NCI-H1417 (cell line): ENCODE measurements at places on chromosomes 7 and 10.

- DNase-seq, result peak; percentile 15
Measured at GRCh38 chr7:75033064-75033463, 40.5 kb downstream of the RCC1L start.

GRCh38 chr10:128109707-128110106 is 16.5 kb downstream of the MKI67 start:
- DNase-seq, result no peak

DNA sequence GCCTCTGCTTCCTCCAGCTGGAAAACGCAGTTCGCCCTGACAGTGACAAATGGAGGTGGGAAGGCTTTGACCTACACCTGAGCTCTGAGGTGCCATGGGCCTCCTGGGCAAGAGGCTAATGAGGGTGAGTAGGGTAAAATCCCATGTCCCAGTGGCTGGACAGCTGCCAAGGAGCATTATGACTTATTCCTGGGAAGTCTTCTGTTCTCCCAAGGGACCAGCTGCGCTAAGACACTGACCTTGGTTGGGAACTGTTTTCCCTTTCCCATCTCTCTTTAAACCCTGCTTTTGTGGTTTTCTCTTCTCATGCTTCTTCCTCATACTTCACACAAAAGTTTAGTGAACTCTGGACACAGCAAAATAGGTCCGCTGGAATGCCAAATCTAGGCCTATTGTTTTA is 72.6 kb downstream of the COPG2 start:
- DNase-seq, result no peak

DNA sequence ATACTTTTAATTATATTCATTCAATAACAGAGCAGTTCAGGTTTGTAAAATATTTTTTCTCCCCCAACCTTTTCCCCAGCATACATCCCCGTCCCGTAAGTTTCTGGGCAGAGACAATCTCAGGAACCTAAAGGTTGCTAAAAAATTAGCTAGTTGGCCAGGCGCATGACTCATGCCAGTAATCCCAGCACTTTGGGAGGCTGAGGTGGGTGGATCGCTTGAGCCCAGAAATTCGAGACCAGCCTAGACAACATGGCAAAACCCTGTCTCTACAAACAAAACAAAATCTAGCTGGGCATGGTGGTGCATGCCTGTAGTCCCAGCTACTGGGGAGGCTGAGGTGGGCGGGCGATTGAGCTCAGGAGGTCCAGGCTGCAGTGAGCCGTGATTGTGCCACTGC is 40.2 kb downstream of the TCF7L2 start:
- DNase-seq, result no peak

DNA sequence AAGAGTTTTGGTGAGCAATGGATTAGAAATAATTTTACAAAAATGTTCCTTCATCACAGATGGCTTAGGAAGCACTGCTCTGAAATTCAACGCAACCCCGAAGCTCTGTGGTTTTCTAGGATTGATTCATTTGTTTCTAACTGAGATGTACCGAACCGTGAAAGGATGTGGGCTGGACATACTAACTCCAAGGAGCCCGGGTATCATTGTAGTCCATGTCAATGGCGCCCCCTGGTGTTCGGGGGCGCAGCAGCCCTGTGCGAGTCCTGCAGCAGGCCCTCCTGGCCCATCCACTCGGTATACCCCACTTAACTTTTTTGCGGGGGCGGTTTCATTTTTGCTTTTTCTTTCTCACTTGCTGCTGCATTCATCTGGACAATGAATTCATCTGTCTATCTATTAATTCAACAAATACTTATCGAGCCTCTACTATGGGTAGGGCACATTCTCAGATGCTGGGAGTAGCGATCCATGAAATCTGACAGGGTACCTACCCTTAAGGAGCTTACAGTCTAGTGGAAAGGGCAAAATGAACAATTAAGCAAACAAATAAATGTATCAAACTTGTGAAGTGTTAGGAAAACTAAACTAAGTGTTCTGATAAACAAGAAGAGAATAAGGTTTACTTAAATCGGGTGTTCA is 25.2 kb upstream of the ITPRID1 start:
- DNase-seq, result peak; percentile 82

- DNase-seq, result no peak
Measured at GRCh38 chr10:129602938-129603535, 136.0 kb downstream of the MGMT start.

GRCh38 chr10:114303556-114303955 is 64.5 kb downstream of the VWA2 start:
- DNase-seq, result no peak

DNA sequence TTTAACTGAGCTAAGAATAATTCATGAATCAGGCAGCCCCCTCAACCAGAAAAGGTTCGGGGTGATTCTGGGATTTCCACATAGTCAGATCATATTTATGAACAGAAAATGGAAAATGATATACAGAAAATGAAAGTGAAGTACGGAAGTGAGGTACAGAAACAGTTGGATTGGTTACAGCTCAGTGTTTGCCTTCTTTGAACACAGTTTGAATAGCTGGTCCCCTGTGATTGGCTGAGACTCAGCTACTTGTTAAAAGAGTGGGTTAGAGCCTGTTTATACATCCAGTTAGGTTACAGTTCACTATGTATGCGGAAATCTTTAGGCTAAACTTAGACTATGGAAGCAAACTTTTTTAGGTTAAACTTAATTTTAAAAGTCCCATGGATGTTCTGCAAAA is 511.7 kb downstream of the PLXDC2 start:
- no peak for DNase-seq

DNA sequence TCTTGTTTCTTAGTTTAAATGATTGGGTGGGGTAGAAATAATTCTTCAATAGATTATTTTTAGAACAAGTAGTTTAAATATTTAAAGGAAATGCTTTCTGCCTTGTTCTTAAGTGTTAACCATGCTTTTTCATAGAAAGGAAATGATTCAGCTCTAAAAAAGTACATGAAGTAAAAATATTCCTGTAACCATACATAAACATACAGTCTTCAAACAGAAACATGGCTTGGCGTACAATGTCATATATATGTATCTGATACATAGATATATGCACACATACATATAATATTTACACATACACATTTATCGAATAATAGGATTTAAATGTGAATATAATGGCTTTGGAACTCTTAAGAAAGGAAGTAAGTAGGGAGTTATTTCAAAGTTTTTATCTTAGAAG is 84.4 kb downstream of the RUNDC3B start:
- no peak for DNase-seq

DNA sequence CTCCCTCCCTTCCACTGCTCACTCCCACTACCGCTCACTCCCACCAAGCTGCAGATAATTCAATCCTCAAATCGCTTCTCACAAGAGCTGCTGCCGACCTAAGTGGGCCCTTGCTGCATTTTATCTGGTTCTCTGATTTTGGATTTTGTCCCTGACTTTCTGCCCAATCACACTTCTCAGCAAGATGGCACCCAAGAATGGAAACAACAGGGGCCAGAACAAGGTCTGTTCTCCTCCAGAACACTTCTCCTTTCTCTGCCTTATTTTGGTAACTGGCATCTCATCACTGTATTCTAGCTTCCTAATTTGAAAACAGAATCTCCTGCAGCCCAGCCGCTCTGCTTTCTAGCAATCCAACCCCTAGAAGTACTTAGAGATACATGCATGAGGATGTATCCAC is 172.8 kb downstream of the GRID1 start:
- DNase-seq, result no peak

- no peak for DNase-seq
Measured at GRCh38 chr7:93622036-93623033, 47.8 kb upstream of the CALCR start.

- no peak for DNase-seq
Measured at GRCh38 chr7:100066953-100067352, 14.6 kb downstream of the ZNF3 start.

GRCh38 chr10:132516771-132517725 is 20.5 kb upstream of the INPP5A start:
- peak; percentile 16 for DNase-seq

DNA sequence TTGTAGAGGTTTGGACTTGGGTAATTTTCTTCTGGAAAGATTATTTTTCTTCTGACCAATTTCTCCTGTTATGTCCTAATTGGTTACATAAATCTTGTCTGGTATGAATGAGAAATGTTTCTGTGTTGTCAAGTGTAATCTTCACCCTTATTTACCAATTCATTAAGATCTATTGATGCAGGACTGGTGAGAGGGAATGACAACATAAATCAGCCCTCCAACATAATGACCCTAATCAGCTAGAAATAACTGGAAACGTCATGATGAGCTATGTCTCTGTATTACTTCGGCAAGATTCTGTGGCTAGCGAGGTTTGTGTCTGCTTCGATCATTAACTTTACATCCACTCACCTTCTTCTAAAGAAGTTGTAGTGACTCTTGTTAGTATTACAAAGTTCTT is 3.5 kb downstream of the FOXP2 start:
- DNase-seq, result peak; percentile 68

DNA sequence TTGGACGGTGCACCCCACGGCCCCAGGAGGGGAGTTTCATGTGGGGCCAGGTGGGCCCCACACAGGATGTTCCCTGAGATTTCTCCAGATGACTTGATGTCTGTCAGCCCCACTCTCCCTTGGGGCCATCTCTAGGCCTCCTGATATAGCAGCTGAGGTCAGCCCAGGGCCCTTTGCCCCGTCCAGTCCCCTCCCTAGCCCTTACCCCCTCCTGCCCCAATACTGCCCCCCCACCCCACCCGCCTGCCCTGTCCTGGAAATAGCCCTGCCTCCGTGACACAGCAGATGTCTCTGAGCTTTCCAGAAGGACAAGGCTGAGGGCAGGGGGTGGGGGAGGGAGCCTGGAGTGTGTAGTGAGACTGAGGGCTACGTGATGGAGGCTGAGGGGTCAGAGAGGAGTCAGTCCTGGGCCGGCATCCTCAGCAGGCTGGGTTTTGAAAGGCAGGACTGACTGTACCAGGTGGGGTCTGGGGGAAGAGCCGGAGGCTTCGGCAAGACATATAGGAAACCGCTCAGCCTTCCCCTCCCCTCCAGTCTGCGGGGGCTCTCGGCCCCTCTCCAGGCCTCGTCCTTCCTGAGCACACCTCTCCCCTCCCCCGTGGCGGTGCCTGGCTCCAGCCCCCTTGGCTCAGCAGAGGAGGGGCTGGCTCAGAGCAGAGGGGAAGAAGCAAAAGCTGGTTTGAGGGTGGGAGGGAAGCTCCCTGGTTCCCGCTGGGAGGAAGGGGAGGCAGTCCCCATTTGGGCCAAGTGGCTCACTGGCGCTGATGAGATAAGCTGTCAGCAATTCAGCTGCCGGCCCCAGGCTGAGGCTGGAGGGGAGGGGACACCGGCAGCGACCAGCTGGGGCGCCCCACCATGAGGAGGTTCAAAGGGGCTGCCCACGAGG is 2.0 kb downstream of the FLNC start:
- peak; percentile 78 for DNase-seq

- no peak for DNase-seq
Measured at GRCh38 chr10:124289851-124290795, 128.6 kb downstream of the OAT start.

GRCh38 chr7:79216236-79216635 is 237.2 kb downstream of the MAGI2 start:
- DNase-seq, result no peak

- no peak for DNase-seq
Measured at GRCh38 chr10:44278837-44279324, 106.0 kb downstream of the CXCL12 start.

- no peak for DNase-seq
Measured at GRCh38 chr10:30773501-30773900, 143.9 kb upstream of the LYZL2 start.

- DNase-seq, result no peak
Measured at GRCh38 chr10:71998119-71998839, 34.1 kb downstream of the CHST3 start.

GRCh38 chr7:268991-269390 is 21.0 kb upstream of the FOXL3 start:
- no peak for DNase-seq

- DNase-seq, result no peak
Measured at GRCh38 chr7:16660702-16661464, 14.9 kb downstream of the BZW2 start.

- DNase-seq, result no peak
Measured at GRCh38 chr10:98115031-98115787, 19.2 kb upstream of the R3HCC1L start.

DNA sequence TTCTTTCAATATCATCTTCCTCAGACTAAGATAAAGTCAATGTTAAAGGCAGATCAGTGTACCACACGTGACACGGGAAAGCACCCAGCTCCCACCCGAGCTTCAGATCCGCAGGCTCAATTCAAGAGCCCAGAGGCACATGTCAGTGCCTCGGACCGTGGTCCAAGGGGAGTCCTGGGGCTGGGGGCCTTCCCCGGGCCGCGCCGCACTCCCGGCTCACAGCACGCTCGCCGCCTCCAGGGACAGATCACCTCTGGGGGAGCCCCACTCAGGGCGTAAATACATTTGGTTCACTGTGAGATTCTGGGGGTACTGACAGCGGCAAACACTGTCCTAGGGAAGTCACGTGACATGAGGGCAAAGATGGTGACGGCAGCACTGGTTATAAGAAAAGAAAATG is 10.8 kb downstream of the BNIP3 start:
- DNase-seq, result no peak

DNA sequence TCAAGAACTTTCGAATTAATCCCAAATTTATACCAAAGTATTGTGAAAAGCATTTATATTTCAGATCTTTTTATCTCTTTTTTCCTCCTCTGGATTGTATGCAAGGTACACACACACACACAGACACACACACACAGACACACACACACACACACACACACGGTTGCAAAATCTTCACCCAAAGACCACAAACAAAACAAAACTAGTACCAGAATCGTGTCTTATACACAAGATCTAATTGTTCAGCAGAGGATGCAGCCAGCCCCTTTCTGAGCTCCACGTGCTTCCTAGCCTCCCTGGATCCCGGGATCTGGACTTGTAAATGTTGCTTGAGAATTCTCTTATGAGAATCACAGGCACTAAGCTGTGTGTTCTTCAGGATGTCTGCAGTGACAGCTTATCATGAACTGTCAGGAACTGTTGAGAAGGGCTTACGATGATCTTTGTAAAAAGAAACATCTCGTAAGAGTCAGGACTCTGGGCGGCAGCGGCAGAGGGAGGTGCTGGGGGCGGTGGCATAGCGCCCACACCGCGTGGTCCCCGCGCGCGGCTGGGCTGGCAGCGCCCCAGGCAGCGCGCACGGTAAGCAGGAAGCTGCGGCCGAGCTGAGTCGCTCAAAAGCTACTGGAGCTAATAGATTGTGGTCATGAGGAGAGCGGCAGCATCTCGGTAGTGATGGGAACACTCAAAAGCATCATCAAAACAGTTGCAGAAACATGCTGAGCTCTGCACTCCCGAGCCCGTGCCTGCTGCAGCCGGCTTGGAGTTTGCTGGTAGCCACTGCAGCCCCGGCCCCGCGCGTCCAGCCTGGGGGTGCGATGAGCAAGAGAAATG is 277.6 kb downstream of the GATA3 start:
- no peak for DNase-seq

- no peak for DNase-seq
Measured at GRCh38 chr10:68756246-68756645, 35.2 kb downstream of the CCAR1 start.

GRCh38 chr10:113128450-113129070 is 178.5 kb downstream of the TCF7L2 start:
- DNase-seq, result no peak

GRCh38 chr7:71636329-71636728 is 504.4 kb downstream of the GALNT17 start:
- no peak for DNase-seq

GRCh38 chr10:99695761-99696160 is 36.2 kb downstream of the COX15 start:
- no peak for DNase-seq
